ENCODE measurements at places on chromosomes 13 and 19.

- DNase-seq = no peak
These were observed 290.1 kb downstream of the DCLK1 start for GRCh38 chr13:35841060-35841521.

GRCh38 chr13:95707442-95708390 is 30.8 kb downstream of the DNAJC3 start:
- no peak for DNase-seq

DNA sequence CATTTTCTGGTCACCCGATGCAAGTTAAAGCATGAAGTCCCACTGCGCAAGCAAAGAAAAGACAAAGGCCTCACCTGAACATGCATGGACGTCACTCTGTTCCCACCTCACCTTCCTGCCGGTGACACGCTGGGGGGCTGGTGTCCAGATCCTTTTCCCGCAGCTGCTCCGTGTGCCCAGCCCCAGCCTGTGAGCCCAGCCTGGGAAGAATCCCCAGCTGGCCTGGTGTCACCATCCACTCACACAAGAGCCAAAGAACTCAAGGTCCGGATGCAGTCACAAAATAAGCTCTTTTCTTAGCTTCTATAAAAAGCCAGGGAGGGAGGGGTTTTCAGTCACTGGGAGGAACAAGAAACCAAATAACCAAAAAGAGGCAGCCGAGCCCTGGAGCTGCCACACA is 249.9 kb downstream of the COL4A1 start:
- no peak for DNase-seq

DNA sequence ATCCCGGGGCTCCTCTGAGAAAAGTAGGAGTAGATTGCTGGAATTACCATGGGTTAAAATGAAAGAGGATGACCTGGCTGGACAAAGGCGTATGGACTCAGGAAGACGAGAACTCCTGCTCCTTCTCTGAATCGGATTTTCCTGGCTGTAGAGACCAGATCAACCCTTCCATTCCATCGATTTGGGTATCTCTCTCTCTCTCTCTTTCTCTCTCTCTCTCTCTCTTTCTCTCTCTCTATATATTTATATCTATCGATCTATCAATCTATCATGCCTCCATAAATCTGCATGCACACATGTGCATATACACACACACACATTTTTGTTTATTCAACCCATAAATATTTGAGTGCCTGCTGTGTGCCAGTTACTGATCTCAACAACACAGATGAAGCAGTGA is 234.9 kb downstream of the LMO7 start:
- no peak for DNase-seq

GRCh38 chr19:7504684-7505083 is 11.2 kb upstream of the ZNF358 start:
- DNase-seq = no peak

GRCh38 chr13:98298599-98298998 is 121.5 kb upstream of the RNF113B start:
- peak; percentile 45 for DNase-seq

GRCh38 chr19:14089662-14090508 is 666 bp downstream of the SAMD1 start:
- peak; percentile 70 for DNase-seq

DNA sequence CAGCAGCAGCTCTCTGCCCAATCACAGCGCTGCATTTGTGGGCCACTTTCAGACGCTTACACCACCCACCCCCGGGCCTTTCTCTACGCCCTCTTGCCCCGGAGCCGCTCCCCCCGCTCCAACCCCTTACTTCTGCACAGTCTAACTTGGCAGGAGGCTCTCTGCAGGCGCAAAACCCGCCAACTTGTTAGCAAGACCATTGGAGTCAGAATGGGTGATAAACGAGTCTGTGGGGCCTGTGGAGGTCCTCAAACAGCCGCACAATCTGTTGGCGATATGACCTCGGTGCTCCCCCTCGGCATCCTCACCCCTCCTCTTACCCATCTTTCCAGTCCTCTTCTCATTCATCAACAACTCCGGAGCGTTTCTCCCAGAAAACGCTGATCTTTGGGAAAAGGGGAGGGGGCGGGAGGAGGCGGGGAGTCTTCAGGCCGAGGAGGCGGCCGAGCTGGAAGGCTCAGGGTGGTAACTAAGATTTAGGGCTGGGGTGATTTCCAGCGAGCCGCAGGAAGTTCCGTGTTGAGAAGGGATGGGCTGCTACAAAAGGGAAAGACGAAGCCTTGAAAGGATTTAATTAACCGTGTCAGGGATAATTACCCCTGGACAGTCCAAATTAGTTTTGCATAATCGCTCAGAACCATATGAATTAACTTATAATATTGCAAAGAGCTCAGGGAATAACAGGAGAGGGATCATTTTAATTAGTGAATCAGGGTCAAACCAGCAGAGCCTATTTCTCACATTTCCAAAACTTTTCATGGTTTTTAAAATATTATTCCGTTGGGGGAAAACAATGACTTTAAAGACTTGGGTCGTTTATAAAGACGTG is 4.1 kb downstream of the SOX21 start:
- DNase-seq = no peak

- DNase-seq = no peak
These were observed 87.9 kb downstream of the DIAPH3 start for GRCh38 chr13:60075850-60076249.

- no peak for DNase-seq
These were observed 38.7 kb downstream of the ADGRE1 start for GRCh38 chr19:6925801-6926751.

DNA sequence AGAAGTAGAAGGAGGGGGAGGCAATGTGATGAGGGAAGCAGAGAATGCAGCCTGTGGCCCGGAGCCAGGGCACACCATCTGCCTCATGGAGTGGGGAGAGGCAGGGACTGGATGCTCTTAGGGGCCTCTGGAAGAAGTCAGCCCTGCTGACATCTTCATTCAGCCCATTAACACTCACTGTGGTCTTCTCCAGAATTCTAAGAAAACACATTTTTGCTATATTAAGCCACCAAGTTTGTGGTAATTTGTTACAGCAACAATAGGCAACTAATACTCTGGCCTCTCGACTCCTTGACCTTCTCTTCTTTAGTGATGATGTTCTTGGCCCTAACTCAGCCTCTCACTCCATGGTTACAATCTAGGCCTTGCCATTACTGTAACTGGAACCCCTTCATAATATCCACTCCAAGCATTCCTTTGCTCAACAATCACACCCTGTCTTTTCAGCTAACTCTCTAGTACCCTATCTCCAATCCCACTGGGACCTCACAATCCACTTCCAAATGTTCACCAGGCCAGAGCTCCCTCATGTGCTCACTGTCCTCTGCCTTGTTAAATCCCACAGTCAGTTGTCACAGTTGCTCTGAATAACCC is 98.5 kb downstream of the MIPEP start:
- peak; percentile 87 for DNase-seq

DNA sequence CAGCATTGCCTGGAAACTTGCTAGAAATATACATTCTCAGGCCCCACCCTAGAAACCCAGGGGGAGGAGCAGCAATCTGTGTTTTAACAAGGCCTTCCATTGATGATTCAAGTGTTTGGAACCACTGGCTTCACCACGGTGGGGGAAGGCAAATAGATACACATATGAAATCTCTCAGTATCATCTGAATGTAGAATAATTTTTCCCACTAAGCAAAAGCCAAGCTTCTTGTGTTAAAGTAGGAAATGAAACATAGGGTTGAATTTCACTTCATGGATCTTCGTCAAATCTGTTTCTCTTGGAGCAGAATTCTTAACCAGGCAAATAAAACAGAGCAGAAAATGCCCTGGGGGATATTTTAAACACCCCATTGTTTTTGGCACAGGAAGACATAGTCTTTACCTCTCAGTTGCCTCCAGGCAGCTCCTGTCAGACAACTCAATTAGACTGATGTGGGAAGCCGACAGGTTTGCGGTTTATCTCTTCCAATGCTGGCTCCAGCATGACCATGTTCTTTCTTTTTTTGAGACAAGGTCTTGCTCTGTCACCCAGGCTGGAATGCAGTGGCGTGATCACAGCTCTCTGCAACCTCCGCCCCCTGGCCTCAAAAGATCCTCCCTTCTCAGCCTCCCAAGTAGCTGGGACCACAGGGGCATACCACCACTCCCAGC is 213.0 kb downstream of the FOXO1 start:
- peak; percentile 44 for DNase-seq

DNA sequence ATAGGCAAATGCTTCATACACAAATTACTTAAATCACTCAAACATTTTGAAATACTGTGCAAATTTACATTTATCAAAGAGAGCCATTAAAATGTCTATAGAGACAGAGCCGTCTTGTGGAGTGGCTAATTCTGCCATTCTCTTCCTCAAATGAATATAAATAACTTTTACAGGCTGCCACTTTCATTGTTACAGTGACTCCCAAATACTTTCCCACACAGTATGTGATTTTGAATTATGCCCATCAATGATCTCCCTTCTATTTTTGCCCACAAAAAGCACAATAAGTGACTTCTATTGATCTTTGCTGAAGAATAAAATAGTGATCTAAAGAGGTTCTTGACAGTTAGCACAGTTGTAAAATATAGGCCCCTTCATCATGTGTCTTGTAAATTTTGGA is 1244.9 kb downstream of the PCDH17 start:
- no peak for DNase-seq

- no peak for DNase-seq
These were observed 305.2 kb upstream of the ZNF507 start for GRCh38 chr19:32040236-32040635.

GRCh38 chr13:99190147-99190985 is 10.3 kb upstream of the UBAC2 start:
- DNase-seq = no peak

- peak; percentile 98 for DNase-seq
These were observed at the start of gene ZNF302 for GRCh38 chr19:34677386-34678084. TSS of gene ZNF302 (plus strand) at chr19:34677678. CDS start at chr19:34678805, 1,127 bp downstream.

DNA sequence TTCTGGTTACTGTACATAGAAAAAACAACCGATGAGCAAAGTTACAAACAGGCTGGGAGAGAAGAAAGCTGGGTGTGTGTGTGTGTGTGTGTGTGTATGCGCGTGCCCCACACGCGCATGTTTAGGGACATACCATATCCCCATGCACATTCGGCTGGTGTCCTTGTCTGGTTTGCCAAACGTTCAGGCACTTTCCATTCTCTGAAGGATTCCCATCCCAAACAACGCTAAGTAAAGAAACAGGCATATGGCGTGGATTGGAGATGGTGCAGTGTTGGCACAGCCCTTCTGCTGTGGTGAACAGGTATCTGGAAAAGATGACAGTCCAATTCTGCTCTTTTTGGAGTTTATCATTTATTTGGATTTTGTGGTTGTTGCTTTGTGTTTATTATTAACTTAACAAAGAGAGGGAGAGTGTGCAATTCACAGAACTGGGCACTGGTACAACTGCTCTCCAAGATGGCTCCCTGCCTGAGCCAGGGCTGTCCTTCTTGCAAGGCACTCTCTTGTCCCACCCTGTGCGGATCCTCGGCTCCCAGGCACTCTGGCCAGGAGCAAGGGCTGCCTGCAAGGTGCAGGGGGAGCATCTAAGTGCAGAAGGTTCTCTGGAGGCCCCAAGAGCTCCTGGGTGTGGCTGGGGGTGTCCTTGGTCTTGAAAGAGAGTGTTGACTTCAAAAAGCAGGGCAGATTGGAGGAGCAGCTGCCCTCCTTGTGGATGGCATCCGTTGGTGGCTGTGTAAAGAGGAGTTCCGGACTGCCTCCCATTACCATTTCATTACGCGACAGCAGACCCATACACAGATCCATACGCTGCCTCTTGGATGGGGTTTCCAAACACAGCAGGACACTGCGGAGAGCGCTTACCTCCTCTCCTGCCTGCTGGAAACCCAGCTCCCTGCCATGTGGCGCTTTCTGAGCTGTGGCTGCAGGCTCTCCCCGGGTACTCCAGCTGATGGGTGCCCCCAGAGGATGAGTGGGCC is 263.1 kb downstream of the ZNF536 start:
- no peak for DNase-seq

GRCh38 chr19:45973553-45974338 is at the start of gene NOVA2:
TSS of gene NOVA2 (minus strand) at chr19:45973865. CDS start at chr19:45973351, 514 bp downstream.
- DNase-seq = peak; percentile 28

- DNase-seq = no peak
These were observed 48.6 kb upstream of the RGCC start for GRCh38 chr13:41408746-41409145.

- DNase-seq = peak; percentile 70
These were observed 323.6 kb downstream of the DLEU7 start for GRCh38 chr13:50519866-50520265.

DNA sequence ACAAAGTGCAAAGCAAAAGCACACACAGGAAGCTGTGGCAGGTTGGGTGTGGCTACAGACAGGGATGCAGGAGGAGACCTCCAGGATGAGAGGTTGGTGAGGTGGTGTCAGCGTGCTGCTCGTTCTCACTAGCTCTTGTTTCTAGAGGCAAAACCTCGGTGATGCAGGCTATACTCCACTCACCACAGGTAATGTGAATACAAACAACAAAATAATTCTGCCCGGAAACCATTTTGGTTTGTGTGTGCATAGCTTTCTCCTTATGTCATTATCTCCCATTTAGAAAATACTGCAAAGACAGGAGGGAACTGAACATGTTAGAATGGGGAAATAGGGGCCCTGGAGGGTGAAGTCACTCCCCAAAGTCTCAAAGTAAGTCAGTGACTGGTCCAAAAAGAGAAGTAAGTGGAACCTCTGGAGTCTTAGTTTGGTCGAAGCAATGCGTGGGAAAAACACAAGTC is 9.4 kb downstream of the LCP1 start:
- no peak for DNase-seq

- DNase-seq = no peak
These were observed 156.6 kb downstream of the TM9SF2 start for GRCh38 chr13:99657848-99658260.

- DNase-seq = no peak
These were observed 28.8 kb downstream of the FOXO1 start for GRCh38 chr13:40637643-40638042.

DNA sequence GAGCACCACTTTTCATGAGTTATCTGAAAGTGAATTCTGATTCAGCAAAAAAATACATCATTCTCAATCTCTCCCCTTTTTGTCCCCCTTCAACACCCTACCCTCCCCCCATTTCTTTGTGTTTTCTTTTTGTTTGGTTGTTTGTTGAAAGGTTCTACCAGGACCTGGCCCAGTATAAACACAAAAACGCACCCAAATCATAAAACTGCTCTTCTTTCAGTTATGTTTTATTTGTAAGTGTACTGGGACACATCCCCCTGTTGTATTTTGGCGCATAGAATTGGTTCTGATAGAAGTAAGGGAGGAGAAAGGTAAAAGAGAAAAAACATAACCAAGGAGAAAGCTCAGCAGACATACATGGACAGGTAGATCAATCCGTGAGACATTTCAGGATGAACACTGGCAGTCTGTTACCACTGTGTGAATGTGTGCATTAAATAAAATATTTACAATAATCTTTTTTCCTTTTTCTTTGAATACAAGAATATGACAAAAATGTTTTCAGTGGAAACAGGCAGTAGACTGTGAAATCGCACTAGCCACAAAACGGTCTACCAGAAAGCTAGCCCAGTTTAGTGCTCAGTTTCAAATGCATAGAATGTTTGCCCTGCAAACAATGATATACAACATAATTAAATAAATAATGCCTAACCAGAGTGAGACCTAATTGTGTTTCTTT is 4.2 kb downstream of the POU4F1 start:
- no peak for DNase-seq

Data from amniotic epithelial cell (primary cell).